Renal pelvis (tissue), 12 donors: ENCODE measurements at places on chromosomes 6 and 20. TPM values are rescaled to one million over a fixed set of nuclear protein-coding genes. Genes with fewer than 3 reads are reported as not detected.

ZNF165 gene
- polyA plus RNA-seq, result 4.1 TPM

ECI2 gene
- 98.5 TPM for polyA plus RNA-seq

LTB gene
- polyA plus RNA-seq, result 2.0 TPM

MSH5 gene
- polyA plus RNA-seq, result 18.1 TPM

CCHCR1 gene
- 35.4 TPM for polyA plus RNA-seq

KCNS1 gene
- polyA plus RNA-seq, result 0.43 TPM

CRISP2 gene
- not detected for polyA plus RNA-seq
